Activated naive CD8-positive, alpha-beta T cell treated with anti-CD3 and anti-CD28 coated beads, Interleukin-2, amount 50 U/mL, for 24 hours (primary cell): ENCODE measurements at places on chromosomes 11 and 22.

- no peak overlapping the region for H3K27ac ChIP-seq
- no peaks in the 10 kb centered on the region for H3K36me3 ChIP-seq
- no peak overlapping the region for H3K4me3 ChIP-seq
- H3K27me3 ChIP-seq = peaks cover 5% of the 10 kb centered on the region
- DNase-seq = no peak
- peaks cover 6% of the 10 kb centered on the region for H3K4me1 ChIP-seq
These were observed 148.3 kb upstream of the THY1 start for GRCh38 chr11:119571311-119571710.

DNA sequence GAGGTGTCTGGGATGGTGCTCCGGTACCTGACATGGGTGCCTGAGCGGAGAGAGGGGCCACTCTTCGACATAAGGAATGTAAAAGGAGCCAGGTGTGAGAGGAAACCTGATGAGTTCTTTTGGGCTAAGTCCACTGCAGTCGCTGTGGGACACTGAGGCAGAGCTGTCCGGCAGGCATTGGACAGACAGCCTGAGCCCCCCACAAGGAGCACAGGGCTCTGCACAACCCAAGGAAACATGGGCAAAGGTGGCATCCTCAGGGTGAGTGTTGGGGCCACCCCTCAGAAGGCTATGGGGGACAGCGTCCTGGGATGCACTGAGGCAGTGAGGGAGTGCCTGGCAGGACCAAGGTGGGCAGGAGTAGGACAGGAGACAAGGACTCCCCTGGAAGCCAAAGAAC is 57.7 kb upstream of the EMID1 start:
- H3K36me3 ChIP-seq = no peaks in the 10 kb centered on the region
- no peak overlapping the region for H3K27ac ChIP-seq
- H3K27me3 ChIP-seq = peaks cover 10% of the 10 kb centered on the region
- DNase-seq = no peak
- no peak overlapping the region for H3K4me3 ChIP-seq
- peaks cover 3% of the 10 kb centered on the region for H3K4me1 ChIP-seq

GRCh38 chr22:46596819-46597218 is 23.4 kb upstream of the GRAMD4 start:
- no peak for DNase-seq
- H3K36me3 ChIP-seq = no peaks in the 10 kb centered on the region
- H3K27me3 ChIP-seq = no peaks in the 10 kb centered on the region
- no peak overlapping the region for H3K4me3 ChIP-seq
- no peak overlapping the region for H3K27ac ChIP-seq

DNA sequence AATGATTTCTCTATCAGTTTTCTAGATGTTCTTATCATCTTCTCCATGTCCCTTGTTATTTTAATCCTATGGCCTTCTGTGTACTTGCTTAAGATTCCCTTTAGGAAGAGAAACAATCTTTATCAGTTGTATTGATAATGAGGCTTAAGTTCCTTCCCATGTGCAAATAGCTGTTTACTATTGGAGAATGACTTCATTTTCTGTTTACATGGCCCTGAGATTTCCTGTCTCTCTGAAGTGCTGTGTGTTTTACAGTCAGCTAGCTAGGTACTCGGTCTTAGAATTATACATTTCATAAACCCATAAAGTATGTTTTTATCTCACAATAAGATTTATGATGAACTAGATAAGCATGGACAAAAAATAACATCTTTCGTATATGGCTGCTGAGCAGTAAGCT is 67.5 kb upstream of the CCDC179 start:
- no peak for DNase-seq
- H3K27ac ChIP-seq = no peak overlapping the region
- no peaks in the 10 kb centered on the region for H3K27me3 ChIP-seq

DNA sequence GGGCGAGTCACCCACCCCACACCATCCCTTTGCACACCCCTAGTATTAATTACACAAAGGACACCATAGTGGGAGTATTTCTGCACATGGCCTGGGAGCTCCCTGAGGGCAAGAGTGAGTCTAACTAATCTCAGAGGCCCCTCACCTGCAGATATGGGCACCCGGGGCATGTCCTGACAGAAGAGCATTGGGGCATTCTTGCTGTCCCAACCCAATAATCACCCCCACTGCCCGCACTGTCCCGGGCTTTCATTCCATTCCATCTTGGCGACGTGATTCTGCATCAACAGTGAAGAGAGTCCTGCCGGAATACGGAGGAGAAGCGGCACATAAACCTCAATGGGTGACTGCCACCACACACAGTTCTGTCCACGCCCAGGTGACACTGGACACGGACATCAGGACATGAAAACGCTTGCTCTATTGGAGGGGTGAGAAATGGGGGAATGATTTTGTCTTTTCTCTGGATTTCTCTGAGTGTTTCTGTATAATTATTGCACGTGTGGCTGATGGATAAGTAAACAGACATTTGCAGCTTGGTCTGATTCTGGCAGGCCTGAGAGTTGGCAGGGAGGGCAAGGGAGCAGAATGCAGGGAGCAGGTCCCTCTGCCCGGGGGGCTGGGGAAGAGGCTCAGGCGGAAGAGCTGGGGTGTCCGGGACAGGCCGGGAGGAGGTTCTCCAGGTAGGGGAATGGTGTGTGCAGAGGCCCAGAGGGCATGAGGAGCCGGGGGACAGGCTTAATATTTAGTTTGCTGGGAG is 38.2 kb downstream of the SCUBE1 start:
- peaks cover under 1% of the 10 kb centered on the region for H3K4me1 ChIP-seq
- peaks cover 7% of the 10 kb centered on the region for H3K27me3 ChIP-seq
- no peaks in the 10 kb centered on the region for H3K36me3 ChIP-seq
- H3K4me3 ChIP-seq = no peak overlapping the region
- DNase-seq = no peak

GRCh38 chr11:118437208-118438125 is 1.2 kb downstream of the KMT2A start:
- peak overlapping the region; percentile 94 for H3K4me3 ChIP-seq
- peak; percentile 55 for DNase-seq
- peaks cover 7% of the 10 kb centered on the region for H3K36me3 ChIP-seq

DNA sequence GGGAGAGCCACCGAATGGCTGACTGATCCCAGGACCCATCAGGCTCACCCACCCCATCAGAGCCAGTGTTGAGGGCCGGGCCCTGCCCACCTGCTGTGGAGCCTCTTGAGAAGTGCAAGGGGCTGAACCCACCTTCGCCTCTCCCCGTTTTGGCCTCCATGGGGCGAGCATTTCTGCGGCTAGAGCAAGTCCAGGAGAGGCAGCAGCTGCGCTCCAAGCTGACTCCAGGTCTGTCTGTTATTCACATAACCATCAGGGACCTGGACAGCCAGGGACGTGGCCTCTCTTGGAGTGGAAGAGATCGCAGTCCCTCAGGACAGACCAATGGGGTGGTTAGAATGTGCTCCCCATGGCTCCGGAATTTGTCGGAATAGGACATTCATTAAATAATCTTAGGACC is 231.8 kb downstream of the TBC1D22A start:
- H3K36me3 ChIP-seq = peaks cover 15% of the 10 kb centered on the region
- H3K4me3 ChIP-seq = no peak overlapping the region
- H3K27ac ChIP-seq = no peak overlapping the region
- H3K4me1 ChIP-seq = peaks cover 2% of the 10 kb centered on the region
- no peak for DNase-seq
